NCI-H460 (cell line): ENCODE measurements at places on chromosomes 2 and 18. TPM values are rescaled to one million over a fixed set of nuclear protein-coding genes. Genes with fewer than 3 reads are reported as not detected.

DNA sequence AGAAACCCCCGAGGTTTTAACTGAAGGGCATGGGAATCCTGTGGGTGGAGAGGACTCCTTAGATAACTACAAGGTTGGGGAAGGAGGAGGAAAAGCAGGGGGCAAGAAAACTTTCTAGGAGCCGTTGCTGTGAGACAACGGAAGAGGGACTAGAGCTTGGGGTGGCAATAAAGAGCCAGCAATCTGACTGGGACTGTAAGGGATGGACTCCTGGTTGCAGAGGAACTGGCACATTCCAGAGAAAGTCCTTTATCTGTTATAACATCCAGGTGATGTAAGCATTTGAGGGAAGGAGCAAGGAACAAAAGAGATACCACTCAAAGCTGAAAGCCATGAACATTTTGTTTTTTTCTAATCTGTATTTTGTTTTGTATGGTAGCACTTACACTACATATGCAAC lies 16.4 kb downstream of the CDCA7 start:
- DNase-seq, result no peak

- no peak for DNase-seq
Measured at GRCh38 chr18:48860269-48861180, 90.2 kb downstream of the SMAD7 start.

DNA sequence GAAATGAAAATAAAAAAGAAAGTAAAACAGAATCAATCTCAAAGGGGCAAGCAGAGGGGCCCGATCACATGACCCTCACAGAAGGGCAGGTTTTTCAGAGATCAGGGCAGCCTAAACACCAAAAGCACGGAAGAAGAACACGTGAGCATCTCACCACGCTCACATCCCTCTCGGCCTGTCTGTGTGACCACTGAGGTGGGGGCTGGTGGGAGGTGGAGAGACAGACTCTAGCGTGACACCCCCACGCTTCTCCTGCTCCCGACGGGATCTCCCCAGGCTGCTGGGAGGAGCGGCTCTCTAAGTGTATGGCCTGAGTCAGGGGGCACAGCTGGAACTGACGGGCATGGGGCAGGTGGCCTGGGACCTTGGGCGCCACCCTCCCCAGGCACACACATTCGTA lies 23.5 kb upstream of the MTERF4 start:
- DNase-seq, result no peak

- DNase-seq, result no peak
Measured at GRCh38 chr2:9392898-9393765, 30.2 kb downstream of the ITGB1BP1 start.

DNA sequence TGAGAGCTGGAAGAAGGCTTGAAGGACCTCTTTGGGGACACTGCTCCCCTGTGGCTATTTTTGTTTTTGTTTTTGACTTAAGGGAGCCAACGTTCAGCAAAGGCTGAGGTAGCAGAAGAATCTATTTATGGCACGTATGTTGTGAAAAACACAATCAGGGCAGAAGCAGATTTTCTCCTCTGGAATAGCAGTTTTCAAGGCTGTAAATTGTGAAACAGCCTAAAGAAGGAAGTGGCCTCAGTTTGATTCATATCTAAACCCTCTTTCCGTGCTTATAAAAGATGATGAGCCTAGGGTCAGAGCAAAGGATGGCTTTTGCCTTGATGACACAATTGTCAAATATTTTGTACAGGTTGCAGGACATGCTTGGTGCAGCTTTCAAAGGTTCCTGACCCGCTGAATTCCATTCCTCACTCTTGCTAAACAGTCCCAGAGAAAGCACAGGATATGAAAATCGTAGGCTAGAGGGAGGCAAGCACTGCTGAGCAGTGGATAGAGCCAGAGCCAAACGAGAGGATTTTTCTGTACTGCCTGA lies 106.2 kb upstream of the DLX2 start:
- no peak for DNase-seq

GRCh38 chr18:48229552-48229981 lies 179.6 kb downstream of the ZBTB7C start:
- no peak for DNase-seq

GRCh38 chr2:146997945-146998344 lies 846.9 kb upstream of the ACVR2A start:
- DNase-seq, result no peak

DNA sequence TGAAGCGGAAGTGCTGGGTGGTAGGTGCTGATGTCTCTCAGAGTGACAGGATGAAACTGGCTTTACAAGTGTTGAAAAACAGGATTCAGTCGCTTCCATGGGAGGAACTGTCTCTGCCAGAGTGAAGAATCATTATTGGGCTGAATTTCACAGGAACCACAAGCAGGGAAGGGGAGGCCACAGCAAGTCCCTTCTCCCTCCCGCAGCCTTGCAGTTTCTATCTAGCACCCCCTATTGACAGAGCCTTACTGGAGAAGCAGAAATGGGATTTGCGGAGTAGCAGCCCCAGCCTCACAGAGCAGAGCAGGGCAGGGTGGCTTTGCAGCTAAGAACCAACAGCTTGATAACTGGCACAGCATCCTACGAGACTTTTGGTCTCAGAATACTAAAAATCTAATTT lies 33.3 kb upstream of the RMP24 start:
- DNase-seq, result no peak

DNA sequence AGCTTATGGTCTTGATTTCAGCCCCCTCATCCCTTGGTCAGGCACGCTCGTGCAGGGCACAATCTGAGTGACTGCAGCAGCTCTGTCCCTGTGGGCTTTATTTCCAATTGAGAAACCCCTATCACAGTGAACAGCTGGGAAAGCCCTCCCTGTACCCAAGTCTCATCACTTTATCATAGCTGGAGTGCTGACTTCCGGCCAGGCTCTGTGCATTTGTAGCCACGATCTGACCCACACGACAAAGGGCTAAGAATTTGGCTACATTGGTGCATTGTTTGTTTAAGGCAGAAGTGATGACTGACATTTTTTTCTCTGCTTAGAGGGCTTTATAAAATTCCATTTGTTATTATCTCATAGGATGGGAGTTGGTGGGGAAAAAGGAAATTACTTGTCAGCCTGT lies 184.4 kb downstream of the KCNS3 start:
- no peak for DNase-seq

Gene ASTL
- total RNA-seq, result not detected in 2 replicates

DNA sequence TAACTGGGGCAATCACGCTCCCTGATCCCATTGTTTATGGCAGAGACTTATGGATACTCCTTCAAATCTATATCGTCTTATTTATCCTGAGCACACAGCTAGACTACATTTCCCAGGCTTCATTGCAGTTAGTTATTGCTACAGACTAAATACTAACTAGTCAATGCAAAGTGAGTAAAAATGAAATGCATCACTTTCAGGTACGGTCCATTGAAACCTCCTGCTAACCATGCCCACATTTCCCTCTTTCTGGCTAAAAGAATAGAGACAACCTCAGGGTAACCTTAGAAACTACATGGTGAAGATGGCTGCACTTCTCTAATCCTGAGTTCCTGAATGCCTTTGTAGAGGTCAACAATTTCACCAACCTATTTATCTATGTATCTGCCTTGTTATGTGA lies 437.4 kb downstream of the EPHA4 start:
- no peak for DNase-seq

DNA sequence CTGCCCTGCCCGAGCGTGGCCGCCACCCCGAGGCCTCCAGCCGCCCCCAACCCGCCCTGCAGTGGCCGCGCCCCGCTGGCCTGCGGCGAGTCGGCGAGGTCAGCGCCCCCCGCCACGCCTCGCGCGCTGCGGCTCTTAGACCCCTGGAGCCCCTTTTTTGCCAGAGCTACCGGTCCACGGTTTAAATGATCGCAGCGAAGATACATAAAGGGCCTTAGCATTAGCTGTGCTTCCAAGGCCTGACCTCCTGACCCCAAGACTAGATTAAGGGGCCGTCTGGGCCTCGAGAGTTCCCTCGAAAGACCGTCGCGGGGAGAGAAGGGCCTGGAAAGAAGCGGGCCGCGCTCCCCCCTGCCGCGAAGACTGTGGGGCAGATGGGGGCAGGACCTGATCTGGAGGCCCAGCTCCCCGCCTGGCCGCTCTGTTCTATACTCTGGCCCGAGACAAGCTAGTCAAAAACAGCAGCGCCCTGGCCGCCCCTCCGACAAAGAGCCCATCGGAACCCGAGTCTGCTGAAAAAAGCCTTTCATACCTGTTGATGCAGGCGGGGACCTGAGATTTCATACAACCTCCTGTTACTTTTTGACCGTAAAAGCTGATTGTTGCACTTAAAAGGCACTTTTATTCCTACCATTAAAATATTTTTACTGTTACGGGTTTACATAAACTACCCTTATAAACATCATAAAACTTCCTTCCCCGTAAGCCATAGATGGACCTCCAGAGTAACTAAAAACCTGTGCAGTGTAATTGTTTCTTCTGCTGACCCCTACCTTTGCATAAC lies 68.7 kb upstream of the PSMD14 start:
- no peak for DNase-seq

GRCh38 chr2:26848336-26849055 lies 564 bp downstream of the DPYSL5 start:
- DNase-seq, result no peak

Gene SERPINB13
- not detected in 2 replicates for total RNA-seq

- peak; percentile 15 for DNase-seq
Measured at GRCh38 chr2:10900216-10901109, 11.3 kb upstream of the KCNF1 start.

Gene ANKRD44
- total RNA-seq, result 18.4 and 20.8 TPM in 2 replicates

- DNase-seq, result no peak
Measured at GRCh38 chr2:231683292-231684235, 24.8 kb upstream of the PTMA start.

Gene FASTKD2
- 52.0 and 55.6 TPM in 2 replicates for total RNA-seq

Gene SYT4
- total RNA-seq, result 0.10 TPM in 1 of 2 replicates, not detected in the other

- no peak for DNase-seq
Measured at GRCh38 chr2:2843969-2844548, 513.0 kb upstream of the MYT1L start.

DNA sequence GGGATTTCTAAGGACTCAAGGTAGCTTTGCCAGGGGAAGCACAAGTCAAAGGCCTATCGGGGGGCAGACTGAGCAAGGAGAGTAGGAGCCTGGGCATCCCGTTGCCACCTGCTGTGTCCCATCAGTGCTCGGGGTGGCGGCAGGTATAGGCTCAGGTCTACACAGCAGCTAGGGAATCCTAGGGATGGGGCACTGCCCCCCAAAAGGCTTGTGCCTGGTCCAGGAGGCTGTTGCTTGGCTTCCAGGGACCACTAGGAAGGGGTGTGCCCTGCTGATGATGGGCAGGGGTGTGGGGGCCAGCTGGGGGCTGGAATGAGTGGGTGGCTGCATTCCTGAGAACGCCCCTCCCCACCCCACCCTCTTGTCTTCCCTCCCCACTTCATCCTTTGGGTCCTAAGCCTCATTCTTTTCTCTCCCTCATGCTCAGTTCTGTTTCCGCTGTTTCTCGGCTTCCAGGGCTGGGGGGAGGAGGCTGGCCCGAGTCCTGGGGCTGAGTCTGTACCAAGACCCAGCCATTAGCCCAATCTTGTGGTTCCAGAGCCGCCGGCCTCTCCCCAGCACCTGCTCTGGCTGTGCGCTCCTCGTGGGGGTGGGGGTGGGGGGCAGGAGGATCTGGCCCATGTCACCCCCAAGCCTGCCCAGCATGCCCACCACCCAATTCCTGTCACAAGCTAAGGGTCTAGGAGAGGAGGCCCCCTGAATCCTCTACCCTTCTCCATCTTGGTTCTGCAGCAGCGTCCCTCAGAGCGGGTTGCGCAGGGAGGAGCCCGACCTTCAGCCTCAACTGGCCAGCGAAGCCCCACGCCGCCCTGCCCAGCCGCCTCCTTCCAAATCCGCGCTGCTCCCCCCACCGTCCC lies 12.8 kb downstream of the SPEG start:
- DNase-seq, result no peak

Gene FRZB
- total RNA-seq, result not detected in 2 replicates
